Stimulated activated CD4-positive, alpha-beta T cell treated with anti-CD3 and anti-CD28 coated beads, Interleukin-1b, Interleukin-23, amount 100 ng/mL, for 1 hour (primary cell): ENCODE measurements at places on chromosomes 1 and 21.

- DNase-seq, result no peak
Observed at GRCh38 chr21:29287383-29287782, 11.3 kb upstream of the BACH1 start.

DNA sequence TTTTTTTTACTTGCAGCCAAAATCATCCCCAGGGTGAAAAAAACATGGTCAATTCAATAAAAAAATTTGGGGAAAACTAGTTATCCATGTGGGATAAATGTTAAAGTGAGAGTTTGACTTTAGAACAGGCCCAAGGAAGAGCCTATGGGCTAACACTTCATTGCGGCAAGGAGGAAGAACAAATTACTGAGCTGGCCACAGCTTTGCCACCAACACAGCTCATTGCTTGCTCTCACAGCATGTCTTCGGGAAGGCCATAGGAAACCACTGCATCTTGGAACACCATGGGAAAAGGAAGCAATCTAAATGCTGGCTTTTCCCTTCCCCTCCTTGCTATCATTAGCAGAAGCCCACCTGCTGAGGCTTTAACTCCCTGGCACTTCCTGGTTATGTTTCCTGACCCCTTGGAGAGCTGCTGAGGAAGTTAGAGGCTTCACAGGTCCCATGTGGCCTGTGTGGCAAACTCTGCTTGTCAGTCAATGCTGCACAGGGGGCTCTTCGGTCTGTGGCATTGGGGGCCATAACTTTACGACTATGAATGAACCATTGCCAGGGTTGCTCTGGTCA, 86.0 kb downstream of the SLC25A24 start:
- DNase-seq, result no peak

GRCh38 chr1:16101623-16102022, 28.2 kb upstream of the FAM131C start:
- DNase-seq, result no peak

DNA sequence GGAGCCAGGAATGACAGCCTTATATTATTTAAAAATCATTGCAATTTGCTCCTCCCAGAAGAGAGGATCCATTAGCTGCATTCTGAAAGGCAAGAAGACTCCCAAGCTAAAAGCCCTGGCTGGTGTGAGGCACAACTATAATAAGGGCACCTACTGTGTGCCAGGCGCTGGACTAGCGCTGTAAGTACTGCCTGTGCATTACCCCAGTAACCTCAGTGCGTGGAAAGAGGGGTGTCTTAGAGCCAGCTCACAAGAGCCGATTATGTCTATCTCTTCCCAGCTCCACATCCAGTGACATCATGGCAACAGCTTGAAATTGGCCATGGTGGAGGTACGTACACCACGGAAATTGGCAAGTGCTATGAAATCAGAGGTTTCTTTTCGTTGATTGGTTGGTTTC, 141.7 kb upstream of the IRF2BP2 start:
- DNase-seq, result no peak

- no peak for DNase-seq
Observed at GRCh38 chr1:90474731-90475130, 242.4 kb downstream of the BARHL2 start.

GRCh38 chr1:153343811-153344717, 4.6 kb downstream of the PGLYRP4 start:
- DNase-seq, result no peak

- no peak for DNase-seq
Observed at GRCh38 chr1:66438062-66438461, 95.9 kb upstream of the SGIP1 start.

DNA sequence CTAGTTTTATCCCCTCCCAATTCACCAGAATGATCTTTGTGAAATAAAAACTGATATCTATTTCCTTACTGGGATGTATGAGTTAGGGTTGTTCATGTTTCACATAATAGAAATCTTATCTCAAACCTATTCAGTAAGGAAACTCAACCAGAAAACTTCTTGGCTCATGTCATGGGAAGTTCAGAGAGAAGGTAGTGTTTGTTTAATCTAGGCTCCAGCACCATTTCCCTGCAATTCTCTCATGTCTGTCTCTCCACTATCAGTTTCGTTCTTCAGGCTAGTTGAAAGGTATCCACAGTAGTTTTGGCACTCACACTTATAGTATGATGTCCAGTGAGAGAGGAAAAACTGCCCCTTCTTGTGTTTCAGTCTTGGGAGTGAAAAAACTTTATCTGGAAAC, 34.6 kb upstream of the UHMK1 start:
- no peak for DNase-seq

DNA sequence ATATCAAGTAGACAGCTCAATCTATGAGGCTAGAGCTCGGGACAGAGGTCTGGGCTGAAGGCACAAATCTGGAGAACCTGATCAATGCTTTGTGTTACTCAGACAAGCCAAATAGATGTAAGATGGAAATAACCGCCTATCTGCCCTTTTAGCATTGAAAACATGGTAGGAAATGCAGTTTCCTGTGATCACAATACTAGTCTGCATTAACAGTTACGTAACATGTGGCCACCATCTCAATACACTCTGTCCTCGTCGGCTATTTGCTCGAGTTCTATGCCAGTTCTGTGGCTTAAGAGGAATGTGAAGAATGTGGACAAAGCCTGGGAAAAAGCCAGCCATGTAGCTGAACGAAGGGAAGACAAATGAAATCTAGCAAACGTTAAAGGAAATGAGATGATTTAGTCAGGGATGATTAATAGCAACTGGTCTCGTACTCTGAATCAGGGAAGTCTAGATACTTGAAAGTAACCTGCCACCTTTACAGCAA, 73.3 kb downstream of the HSF2BP start:
- DNase-seq, result no peak

- DNase-seq, result no peak
Observed at GRCh38 chr1:64310760-64311159, 107.3 kb downstream of the UBE2U start.

- DNase-seq, result no peak
Observed at GRCh38 chr1:30488324-30488913, 235.0 kb downstream of the MATN1 start.

GRCh38 chr1:235313931-235314678, 13.9 kb downstream of the ARID4B start:
- DNase-seq, result no peak

- no peak for DNase-seq
Observed at GRCh38 chr1:219020386-219020785, 153.3 kb upstream of the LYPLAL1 start.

DNA sequence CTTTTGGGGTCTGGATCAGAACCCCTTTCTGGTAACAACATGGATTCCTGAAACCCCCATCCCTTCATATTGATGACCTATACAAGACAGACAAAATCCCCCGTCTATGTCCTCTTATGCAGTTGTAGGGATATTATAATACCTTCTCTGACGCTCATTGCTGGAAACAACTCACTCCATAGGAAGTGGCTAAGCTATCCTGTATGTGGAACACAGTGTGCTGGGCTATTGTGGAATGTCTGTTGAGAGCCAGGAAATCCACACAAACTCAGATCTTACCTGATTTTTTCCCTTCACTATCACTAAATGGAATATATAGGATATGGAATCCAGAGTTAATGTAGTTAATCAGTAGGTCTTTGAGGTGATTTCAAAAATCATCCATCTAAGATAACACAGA, 17.7 kb upstream of the PIK3R3 start:
- no peak for DNase-seq

DNA sequence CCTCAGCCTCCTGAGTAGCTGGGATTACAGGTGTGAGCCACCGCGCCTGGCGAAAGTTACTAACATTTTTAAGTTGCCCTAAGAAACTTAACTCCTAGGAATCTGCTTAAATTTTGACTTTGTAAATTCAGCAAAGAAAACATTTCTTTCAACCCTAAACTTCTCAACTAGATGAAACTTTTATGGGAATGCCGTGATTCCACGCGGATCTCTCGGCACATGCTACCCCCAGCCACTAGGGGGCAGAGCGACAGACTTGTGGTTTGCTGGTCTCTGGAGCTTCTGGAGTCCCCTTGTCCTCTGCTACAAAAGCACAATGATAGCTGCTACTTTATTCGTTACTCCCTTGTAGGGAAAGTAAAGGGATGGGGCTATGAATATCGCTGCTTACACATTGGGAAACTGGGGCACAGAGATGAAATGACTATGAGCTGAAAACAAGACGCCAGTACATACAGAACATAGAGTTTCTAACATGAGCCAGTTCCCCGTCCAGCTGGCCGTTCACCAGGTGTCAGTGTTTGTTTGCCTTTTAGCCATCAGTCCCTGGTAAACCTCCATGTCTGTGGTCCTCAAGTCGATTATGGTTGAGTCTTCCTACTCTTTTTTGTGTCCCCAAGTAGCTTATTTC, 114.7 kb downstream of the PBX1 start:
- DNase-seq, result no peak

DNA sequence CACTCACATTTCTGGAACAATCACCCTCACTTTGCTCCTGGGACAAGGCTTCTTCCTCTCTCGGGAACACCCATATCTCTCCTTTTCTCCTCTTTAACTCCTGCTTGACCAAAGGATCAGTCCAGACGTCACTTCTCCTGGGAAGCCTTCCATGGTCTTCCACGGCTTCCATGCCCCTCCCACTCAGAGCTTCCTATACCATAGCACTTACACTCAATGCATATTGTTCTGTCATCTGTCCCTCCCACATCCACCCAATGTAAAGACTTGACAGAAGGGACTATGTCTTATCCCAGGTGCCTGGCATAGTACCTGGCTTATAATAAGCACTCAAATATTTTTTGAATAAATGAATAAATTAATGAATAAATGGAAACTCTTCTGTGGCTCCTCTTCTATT, 28.2 kb downstream of the CD34 start:
- DNase-seq, result no peak

DNA sequence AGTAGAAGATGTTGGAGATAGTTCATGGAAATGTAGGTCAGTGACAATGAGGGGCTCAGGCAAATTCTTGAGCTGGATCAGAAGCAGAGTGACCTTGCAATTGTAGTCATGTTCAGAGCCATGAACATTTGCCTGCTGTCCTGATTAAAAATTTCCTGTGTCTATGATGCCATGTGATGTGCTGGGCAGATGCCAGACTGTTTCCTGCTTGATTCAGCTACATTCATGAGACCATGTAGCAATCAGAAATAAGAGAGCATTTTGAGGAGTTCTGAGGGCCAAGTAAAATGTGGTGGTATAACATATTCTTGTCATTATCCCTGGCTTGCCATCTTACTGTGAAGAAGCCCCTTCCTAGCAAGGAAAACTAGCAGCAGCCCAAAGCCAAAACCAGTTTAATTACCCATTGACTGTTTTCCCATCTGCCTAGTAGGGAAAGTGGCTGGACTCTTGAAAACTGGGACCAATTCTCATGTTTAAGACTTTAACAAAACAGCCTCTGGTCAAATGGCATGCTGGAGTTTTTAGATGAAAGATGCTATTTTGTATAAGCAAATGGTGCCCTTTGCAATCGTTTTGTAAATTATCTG, 118.3 kb downstream of the NOS1AP start:
- no peak for DNase-seq

- DNase-seq, result no peak
Observed at GRCh38 chr1:198893763-198894444, 255.1 kb downstream of the PTPRC start.

- no peak for DNase-seq
Observed at GRCh38 chr1:117573386-117574023, 32.3 kb upstream of the TENT5C start.

- DNase-seq, result no peak
Observed at GRCh38 chr1:228782662-228783417, 47.6 kb downstream of the RHOU start.

DNA sequence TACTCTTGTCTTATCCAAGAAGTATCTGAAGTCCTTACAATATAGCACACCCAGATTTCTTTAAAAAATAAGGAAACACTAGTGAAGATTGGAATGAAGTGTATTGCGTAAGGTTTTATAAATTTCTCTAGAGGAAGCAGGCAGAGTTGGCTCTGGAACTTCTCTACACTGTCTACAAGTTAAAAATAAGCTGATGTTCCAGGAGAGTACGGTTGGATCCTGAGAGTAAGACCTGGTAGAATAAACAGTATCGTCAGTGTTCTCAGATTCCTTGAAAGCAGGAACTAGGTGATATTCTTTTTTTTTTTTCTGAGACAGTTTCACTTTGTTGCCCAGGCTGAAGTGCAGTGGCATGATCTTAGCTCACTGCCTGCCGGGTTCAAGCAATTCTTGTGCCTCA, 107.9 kb downstream of the USP25 start:
- DNase-seq, result no peak

- DNase-seq, result no peak
Observed at GRCh38 chr1:78047106-78047505, 1.3 kb downstream of the GIPC2 start.

DNA sequence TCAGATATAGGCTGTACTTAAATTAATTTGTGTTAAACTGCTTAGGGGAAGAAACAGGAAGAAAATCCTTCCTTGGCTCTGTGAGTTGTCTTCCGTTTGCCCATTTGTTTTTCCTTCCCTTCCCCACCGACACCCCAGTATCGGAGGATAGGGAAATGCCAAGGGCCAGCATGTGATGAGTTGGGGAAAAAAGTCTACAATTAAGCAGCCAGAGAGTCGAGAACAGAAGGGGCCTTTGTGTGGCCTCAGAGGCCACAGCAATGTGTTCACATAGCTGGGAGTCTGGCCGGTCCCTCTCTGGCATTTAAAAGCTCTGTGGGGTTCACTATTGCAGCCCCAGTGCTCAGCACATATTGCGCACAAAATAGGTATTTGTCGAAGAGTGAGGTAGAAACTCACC, 489.3 kb downstream of the MATN1 start:
- no peak for DNase-seq

DNA sequence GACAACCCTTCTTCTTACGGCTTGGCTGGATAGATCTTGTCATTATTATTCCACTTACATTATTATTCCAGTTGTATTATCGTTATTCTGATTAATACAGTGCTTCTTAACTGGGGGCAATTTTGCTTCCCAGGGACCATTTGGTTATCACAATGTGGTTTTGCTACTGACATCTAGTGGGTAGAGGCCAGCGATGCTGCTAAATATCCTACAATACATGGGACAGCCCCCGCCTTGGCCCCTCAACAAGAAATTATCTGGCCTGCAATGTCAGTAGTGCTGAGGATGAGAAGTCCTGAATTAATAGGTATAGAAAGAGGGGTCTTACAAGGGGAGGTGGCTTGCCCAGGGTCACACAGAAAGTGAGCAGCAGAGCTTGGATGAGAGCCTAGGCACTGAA, 105.6 kb downstream of the PTPRU start:
- DNase-seq, result no peak

DNA sequence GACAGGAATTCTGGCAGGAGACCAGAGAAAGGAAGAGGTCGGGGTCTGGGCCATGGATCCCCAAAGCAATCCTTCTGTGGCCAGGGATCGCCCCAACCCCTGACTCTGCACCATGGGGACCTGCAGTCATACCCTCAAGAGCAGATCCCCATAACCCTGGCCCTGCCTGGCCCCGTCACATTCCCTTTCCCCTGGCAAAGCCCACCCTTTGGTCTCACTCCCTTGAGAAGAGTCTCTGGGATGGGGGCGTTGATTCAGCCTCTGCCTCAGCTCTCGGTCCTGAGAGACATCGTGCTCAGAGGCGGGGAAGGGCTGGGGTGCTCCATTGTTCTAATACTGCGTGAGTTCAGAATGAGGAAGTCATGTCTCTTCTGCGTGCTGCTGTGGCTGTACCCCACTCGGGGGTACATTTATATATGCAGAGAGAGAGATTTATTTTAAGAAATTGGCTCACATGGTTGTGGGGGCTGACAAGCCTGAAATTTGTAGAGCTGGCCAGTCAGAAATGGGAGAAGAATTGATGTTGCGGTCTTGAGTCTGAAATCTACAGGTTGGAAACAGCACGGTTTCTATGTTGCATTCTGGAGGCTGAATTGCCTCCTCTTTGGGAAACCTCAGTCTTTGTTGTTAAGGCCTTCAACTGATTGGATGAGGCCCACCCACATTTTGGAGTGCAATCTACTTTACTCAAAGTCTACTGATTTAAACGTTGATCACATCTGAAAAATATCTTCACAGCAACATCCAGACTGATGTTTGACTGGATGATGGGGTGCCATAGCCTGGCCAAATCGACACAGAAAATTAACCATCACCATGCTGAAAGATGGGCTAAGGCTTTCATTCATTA, 4.2 kb upstream of the PADI2 start:
- no peak for DNase-seq
